ENCODE measurements at places on chromosomes 6 and 20.
A peak's percentile ranks its signal among the peaks of the same experiment; 100 is the strongest.

DNA sequence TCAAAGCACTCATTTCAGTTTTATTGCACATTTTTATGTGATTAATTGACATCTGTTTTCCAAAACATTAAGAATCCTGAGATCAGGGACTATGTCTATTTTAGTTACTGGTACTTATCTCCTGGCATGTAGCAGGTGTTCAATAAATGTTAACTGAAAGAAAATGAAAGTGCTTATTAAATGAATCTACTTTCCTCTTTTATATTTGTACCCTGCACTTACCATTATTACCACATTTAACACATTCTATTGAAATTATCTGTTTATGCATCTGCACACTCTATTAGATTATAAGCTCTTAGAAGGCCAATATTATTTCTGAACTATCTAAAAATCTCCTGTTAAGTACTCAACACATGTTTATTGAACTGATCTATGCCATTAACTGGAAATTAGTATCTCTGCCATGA, 131.9 kb downstream of the EPM2A start:
- no peak for DNase-seq

DNA sequence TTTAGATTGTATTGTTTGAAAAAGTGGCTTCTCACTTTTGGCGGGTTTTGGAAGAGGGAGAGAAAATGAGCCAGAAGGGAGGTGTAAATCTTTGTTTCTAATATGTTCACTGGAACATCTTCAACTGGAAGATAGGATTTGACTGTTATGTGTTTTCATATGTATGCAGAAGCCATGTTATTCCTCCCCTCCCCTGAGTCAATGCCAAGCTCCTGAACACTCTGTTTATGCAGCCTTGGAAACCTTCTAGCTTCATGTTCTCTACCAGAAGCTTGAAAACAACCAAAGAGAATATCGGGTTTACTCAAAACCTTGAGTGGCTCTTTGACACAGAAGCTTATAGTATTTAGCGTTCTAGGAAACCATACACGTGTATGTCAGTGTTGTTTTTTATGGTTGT, 279.1 kb downstream of the PRL start:
- DNase-seq: no peak

DNA sequence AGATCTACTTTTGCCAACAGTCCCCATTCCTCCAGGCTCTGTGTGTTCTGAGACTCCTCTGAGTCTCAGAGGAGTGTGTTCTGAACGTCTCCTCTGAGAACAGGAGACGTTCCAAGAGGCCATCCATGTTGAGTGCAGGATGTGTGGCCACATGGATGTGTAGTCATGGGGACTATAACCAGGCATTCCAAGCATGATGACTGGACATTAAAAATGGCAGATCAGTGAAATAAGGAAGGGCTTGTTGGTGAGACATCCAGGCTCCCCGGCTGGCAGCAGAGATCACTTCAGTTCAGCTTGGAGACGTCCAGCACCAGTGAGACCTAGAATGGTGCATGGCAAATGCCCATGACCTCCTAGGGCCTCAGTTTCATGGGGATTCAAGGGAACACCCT, 34.3 kb upstream of the POU5F1 start:
- no peak for DNase-seq

DNA sequence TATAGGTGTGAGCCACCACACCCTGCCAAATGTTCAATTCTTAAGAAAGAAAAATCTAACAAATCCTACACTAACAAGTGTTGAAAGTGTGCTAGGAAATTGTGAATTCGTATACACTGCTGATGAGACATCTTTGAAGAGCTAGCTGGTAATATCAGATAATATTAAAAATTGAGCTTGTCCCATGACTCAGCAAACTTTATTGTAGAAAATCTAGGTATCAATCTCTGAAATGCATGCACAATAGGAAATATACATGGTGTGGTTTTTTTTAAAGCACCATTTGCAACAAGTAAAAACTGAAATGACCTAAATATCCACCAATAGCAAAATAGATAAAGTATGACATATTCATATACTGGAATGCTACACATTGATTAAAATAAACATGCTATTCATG, 110.1 kb upstream of the NXT1 start:
- no peak for DNase-seq

- DNase-seq: no peak
Observed at GRCh38 chr6:126919947-126920346, 198.5 kb upstream of the RSPO3 start.

- no peak for DNase-seq
Observed at GRCh38 chr20:2911200-2911599, 37.9 kb downstream of the PTPRA start.

DNA sequence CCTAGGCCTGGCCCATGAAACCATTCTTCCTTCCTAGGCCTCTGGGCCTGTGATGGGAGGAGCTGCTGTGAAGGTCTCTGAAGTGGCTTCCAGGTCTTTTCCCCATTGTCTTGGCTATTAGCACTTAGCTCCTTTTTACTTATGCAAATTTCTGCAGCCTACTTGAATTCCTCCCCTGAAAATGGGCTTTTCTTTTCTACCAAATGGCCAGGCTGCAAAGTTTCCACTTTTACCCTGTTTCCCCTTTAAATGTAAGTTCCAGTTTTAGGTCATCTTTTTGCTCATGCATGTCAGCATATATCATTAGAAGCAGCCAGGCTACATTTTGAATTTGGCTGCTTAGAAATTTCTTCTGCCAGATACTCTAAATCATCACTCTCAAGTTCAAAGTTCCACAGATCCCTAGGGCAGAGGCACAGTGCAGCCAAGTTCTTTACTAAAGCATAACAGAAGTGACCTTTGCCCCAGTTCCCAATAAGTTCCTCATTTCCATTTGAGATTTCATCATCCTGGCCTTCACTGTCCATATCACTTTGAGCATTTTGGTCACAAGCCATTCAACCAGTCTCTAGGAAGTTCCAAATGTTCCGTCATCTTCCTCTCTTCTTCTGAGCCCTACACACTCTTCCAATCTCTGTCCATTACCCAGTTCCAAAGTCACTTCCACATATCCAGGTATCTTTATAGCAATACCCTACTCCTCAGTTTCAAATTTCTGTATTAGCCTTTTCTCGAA, 71.9 kb downstream of the TBC1D7 start:
- no peak for DNase-seq

GRCh38 chr6:1619098-1619672, 9.5 kb downstream of the FOXC1 start:
- DNase-seq: no peak

- no peak for DNase-seq
Observed at GRCh38 chr6:28424163-28424562, 19.1 kb downstream of the ZSCAN23 start.

DNA sequence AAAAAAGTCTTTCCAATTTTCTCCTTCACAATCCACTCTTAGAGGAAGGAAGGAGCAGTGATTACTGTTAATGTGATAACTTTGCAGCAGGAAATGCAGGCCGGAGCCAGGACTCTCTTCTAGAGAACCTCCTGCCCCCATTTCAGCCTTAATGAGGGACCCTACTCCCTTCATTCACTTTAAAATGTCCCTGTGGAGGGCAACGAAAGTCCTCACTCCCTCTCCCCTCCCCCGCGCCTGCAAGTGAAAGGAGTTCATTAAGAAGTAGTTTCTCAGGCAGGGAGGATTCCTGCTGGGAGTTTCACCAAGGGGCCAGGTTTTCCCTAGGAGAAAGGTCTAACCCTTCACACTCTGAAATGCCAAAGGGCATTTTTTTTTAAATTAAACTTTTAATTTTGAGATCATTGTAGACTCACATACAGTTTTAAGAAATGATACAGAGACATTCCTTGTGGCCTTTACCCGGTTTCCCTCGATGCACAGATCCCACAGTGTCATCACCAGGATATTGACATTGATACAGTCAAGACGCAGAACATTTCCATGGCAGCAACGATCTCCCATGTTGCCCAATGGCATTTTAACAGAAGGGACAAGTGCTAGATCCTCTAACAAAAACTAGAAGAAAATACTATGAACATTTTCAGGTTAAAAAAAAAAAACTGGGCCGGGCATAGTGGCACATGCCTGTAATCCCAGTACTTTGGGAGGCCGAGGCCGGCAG, 6.8 kb upstream of the COMMD7 start:
- no peak for DNase-seq

GRCh38 chr6:5997420-5997987, 9.2 kb downstream of the NRN1 start:
- no peak for DNase-seq

DNA sequence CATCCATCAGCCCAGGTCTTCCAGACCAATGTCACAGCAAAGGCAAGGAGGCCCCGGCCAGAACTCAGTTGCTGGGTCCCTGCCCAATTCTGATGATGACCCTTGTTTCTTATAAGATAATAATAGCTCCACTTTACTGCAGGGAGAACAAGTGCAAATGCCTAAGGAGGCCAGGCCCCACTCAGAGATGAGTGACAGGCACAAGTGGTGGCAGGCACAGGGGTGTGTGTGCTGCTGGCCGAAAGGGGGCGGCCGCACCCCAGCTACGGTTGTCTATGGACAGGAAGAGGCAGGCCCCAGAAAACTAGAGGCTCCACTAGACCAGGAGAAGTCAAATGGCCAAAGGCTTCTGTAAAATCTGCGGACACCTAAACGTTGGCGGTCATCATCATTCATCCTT, 28.6 kb downstream of the GNAS-AS1 start:
- DNase-seq: no peak

GRCh38 chr6:1686117-1687098, 76.7 kb downstream of the FOXC1 start:
- no peak for DNase-seq

DNA sequence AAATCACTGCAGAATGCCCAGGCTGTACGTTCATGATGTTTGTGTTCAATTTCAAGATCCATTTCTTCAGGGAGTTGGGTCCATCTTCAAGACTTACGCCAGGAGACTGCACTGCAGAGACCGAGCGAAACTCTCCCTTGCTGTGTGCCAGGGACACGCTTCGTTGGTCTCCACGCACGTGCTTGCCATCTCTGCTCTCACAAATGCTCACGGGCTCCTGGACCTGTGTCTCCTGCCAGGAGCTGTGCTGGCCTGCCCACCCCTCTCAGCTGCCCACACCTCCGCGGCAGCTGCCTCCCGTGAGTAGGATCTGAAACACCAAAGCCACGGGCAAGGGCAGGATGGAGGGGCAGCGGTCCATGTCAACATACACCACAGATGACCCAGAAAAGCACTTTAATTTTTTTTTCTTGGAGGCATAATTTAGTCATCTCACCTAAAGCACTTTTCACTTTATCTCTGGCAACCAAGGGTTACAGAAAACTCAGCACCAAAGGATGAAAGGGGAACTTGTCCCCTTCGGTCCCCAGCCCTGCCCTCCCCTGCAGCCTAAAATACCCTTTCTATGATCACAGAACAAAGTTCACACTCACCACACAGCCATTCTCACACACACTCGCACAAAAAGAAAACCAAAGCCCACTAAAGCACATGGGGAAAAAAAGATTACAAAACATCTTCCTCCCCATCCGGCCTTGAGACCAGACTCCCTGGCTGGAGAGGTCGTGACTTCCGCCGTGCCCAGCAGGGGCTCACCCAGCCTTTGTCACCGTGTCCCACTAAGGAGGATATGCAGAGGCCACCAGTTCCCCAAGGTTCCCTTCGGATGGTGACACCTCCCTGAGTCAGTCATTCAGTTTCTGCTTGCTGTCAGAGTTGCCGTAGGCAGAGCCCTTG, 137.9 kb downstream of the AGPAT4 start:
- no peak for DNase-seq

DNA sequence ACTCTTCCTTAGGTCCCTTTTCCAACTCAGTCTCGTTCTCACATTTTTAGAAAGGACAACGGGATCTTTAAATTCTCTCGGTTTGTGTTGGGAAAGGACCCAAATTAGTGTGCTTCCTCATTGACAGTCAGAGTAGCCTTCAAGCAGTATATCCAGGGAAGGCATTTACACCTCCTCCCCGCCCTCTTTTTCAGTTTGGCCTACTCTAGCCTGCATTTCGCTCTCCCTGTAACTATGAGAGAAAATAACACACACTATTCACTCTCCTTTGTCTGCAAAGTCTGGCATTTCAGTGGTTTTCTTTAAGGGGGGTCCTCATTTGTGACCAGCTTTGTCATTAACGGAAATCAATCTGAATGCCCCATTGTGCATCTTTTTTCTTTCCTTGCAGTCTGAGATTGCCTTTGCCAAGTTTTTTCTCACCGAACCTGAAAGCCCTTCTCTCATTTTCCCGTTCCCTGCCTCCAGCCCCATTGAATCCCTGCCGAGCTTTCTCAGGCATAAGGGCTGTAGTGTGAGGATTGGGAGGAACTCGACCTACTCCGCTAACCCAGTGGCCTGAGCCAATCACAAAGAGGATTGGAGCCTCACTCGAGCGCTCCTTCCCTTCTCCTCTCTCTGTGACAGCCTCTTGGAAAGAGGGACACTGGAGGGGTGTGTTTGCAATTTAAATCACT, 393 bp upstream of the FABP7 start:
- DNase-seq: peak; percentile 21

DNA sequence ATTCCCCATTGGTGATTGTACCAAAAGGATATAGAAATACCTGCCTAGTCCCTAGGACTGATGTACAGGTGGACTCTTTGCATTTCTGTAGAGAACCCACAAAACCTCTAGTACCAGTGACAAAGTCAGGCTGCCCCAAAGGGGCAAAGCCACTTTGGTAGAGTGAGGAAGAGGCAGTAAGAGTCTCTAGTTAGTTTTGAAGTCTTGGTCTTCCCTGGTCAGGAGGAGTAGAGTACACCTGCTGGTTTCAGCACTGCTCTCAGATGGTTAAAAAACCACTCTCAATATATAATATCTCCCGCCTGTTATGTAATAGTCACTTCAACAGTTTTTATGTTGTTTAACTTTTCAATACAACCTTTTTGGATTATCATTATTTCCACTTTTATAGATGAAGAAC, 344.9 kb downstream of the CDKAL1 start:
- no peak for DNase-seq

DNA sequence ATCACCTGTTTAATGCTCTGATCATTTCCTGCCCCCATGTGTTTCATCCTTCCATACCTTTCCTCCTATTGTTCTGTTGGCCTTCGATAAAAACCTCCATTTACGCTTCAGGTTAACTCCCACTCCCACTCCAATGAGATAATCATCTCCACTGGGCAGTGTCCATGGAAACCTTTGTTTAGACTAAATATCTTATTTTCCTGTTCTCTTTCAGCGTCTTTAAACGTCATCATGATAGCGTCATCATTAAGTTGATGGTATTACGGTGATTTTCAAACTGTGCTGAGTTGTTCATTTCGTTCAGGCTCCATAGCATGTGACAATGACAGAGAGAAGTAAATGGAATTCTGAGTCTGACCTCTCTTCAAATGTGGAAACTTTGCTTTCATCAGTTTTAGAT, 970.5 kb upstream of the SLC35B3 start:
- no peak for DNase-seq

GRCh38 chr20:4987130-4987529, 14.2 kb downstream of the SLC23A2 start:
- DNase-seq: no peak

GRCh38 chr6:88708197-88708744, 255.1 kb downstream of the RNGTT start:
- no peak for DNase-seq

DNA sequence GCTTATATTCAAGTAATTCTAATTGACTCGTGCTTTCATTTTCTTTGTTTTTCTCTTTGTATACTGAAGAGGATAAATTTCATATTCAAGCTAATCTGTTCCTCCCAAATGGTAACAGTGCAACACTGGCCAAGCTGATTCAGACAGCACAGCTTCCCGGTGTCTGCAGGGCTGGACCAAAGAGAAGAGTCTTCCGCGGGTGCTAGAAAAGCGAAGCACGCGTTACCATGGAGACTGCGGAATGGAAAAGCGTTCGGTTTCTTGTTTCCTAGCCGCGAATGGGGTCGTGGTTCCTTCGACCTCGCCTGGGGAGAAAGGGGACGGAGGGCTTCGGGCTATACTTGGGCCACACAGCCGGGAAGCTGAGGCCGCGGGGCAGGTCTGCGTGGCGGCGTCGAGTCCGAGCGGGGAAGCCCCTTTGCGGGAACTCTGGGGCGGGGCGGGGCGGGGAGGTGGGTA, 6.2 kb upstream of the ZNF311 start:
- no peak for DNase-seq

- DNase-seq: no peak
Observed at GRCh38 chr6:111866857-111867256, 6.4 kb downstream of the FYN start.
